ENCODE measurements at places on chromosomes 1 and 21.

GRCh38 chr1:19442154-19443096 lies 42.9 kb downstream of the CAPZB start:
- DNase-seq: no peak

GRCh38 chr1:74737333-74737732 lies 4.4 kb downstream of the TYW3 start:
- no peak for DNase-seq

DNA sequence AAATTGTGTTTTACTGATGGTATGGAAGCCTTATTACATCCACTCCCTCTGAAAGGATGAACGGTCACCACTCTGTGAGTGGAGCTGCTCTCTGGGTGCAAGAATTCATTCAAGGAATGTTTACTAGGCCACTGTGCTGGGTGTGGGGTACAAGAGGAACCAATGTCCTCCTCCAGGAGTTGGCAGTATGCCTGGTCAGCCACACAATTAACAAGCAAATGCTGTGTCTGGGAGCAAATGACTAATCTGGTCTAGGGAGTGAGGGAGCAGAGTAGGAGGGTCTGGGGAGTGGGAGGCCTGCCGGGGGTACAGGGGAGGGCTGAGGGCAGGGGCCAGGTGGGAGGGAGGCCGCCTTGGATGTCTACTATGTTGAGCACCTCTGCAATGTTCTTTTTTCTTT lies 27.2 kb upstream of the TDRD10 start:
- no peak for DNase-seq

GRCh38 chr1:76477156-76477555 lies 390.1 kb upstream of the ST6GALNAC5 start:
- no peak for DNase-seq

- DNase-seq: no peak
Measured at GRCh38 chr1:9825093-9826074, 1.6 kb upstream of the CLSTN1 start.
